Hematopoietic multipotent progenitor cell treated with erythropoietin and hydrocortisone succinate and interleukin-3 and kit ligand, for 6 days (in vitro differentiated cells): ENCODE measurements at places on chromosomes 6 and 20.

DNA sequence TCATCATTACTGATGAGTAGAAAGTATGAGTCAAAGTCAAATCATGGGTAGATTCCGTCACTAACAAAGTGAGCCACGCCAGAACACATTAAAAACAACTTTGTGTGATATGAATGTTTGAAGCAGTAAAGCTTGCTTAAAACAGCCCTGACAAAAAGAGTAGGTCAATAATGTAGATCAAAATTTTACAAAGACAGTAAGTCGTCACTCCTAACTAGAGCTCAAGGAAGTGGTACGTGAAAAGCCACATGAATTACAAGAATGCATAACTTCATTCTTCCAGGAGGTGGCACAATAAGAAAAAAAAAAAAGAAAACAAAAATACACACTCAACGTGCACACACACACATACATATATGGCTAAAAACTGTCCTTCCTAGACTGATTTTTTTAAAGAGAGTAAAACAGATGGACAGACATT is 69.9 kb downstream of the HACE1 start:
- peak; percentile 70 for DNase-seq

DNA sequence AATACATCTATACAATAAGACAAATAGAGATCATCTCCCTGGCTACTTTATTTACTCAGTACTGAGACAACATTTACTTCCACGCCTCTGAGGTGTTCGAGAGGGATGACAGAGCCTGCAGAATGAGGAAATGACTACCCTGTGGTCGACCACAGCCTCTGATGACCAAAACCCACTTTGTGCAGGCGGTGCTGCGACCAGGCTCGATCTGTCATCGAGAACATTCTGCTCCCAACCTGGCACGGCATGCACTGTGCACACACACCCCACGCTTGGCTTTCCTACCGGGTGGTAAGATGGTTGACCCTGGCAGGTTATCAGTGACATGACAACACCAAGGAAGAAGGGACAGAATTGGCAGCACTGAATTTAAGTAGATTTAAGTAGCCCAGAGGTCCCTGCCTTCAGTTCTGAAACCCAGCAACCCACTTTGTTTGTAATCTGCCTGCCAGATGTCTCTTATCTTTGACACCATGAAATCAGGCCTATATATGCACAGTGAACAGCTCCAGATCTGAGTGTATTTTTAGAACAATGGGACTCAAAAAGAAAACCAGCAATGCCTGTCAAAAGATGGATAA is 42.6 kb downstream of the TTI1 start:
- peak; percentile 76 for DNase-seq

DNA sequence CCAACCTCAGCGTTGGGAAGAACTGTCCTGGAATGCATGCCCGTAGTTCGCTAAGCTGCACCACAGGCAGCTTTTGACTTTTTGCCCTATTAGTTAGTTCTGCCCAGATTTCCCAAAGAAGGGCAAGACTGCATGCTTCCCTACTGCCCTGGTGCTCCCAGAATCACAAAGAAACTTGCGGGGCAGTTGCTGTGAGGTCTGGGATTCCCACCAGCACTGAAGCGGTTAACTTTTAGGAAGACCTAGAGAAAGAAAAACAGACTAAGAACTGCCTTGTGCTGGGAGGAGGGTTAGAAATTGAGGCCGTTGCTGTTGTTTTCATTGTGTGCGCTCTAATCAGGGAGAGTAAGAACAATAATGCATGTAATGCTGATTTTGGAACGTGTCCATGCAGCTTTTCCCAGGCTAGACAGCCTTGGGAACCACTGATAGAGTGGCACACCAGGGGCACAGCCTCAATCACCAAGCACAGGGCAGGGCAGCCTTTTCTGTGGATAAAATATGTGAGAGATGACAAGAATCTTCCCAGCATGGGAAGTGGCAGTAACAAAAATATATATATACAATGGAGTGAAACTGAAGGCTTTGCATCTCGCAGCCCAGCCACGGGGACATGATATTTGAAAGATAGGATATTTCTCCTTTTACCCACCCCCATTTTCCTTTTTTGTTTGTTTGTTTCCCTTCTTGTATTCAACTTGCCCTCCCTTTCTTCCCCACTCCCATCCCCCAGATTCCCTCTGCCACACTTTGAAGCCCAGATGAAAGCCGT is 137.7 kb upstream of the HEY2 start:
- no peak for DNase-seq

- DNase-seq: no peak
Observed at GRCh38 chr6:31173406-31173805, 2.9 kb upstream of the POU5F1 start.
